ELR (cell line): ENCODE measurements at places on chromosomes 13 and 19.

- DNase-seq, result no peak
These were observed 301.7 kb downstream of the HS6ST3 start for GRCh38 chr13:96391606-96392005.

- DNase-seq, result peak; percentile 55
These were observed 7.1 kb upstream of the PDE4C start for GRCh38 chr19:18233224-18233825.

GRCh38 chr19:13150931-13151604, 857 bp downstream of the IER2 start:
- DNase-seq, result peak; percentile 28

DNA sequence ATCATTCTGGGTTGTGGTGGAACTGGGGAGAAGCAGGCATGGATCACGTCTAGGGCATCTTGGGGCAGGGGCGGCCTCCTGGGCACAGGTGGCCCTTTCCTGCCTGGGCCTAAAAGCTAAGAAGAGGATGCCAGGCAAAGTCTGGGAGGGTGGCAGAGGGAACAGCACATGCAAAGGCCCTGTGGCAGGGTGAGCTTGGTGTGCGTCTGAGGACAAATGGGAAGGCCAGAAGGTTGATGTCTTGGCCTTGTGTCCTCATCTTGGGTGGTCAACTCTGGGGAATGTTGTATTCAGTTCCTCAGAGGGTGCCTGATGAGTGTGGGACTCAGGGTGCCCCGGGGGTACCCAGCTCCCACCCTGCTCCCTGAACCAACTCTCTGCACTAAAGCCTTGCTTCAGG, 5.4 kb upstream of the PLK5 start:
- DNase-seq, result no peak

DNA sequence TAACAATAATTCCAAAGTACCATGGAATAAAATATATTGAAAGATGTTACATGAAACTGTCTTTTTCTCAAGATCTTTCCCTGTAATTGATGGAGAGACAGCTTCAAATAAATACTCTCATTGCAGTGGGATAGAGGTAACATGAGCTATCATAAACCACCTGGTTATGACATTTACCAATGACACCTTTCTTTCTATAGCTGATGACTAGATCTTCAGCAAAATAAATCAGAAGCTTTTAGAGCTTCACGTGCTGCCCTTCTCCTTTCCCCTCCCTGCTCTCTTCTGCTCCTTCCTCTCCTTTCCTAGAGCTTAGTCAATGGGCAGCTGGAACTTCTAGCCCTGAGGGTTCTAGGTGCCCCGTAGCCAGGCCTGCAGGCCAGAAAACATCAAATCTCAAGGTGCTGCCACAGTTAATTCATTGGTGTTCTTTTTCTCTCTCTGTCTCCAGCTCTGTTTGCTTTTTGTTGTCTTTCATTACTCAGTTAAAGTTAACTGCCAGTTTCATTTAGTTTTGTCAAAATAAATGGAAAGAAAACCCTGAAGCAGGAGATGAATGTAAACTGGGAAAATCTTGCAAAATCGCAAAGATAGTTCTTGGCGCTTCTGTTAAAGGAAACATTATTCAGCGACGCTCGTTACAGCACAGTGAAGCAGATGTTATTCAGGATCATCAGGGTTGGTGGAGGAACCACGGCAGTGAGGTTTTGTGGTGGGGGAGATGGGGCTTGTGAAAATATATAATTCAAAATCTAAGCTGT, 8.3 kb upstream of the METTL21C start:
- DNase-seq, result no peak

DNA sequence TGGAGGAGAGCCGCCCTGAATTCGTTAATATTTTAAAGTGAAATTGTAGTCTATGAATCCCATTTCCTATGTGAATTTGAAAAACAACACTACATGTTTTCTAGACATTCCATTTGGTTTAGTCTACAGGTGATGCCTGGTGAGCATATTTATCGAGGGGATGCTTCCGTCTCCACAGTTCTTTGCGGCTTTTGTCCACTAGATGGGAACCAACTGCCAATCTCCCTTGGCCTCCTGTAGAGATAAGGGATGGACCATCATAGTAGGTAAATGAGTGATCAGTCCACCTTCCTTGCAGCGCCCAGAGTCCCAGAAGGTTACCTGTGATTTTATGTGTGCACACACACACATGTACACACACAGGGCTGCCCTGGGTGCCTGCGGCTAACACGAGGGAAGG, 289.8 kb upstream of the SOX21 start:
- no peak for DNase-seq

GRCh38 chr13:68368922-68369321, 1138.8 kb upstream of the PCDH9 start:
- no peak for DNase-seq

- DNase-seq, result no peak
These were observed 107.6 kb downstream of the SLC25A15 start for GRCh38 chr13:40897053-40897452.

- DNase-seq, result no peak
These were observed 5.2 kb upstream of the ZNF836 start for GRCh38 chr19:52176574-52176973.

DNA sequence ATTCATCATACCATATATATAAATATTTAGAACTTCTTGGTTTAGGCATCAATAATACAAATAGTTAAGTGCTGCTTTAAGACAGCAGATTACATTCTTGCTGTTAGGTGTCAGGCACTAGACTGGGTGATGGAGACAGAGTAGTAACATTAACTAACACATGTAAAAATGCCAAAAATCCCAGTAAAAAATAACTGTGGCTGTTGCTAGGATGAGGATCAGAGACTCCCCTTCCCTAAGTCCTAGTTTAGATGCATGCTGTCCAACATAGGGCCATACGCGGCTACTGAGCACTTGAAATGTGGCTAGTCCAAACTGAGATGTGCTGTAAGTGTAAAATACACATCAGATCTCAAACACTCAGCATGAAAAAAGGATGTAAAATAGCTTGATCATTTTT, 94.7 kb downstream of the CDADC1 start:
- no peak for DNase-seq

- no peak for DNase-seq
These were observed 11.5 kb downstream of the FFAR2 start for GRCh38 chr19:35459414-35460082.
